ENCODE measurements at places on chromosomes 13 and 19.

DNA sequence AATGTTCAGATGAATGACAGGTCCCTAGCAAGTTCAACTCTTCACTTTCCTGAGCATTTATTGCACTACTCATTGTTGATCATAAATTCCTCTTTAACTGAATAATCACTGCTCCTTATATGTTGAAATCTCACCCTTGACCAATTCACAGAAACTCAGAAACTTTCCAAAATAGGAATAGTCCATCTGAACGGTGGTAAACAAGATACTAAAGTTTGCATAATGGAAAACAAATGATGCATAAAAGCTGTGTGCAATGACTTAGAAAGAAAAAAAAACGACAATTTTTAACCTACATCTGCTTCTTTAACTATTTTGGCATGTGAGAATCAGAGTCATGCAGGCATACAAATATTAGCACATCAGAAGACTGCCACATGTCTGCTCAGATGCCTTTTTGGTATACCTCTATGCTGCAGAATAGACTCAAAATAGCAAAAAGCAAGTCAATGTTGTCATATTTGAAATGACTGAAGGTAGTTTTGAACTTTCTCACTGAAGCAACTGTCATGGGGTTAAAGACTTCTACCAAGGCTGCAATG lies 34.8 kb downstream of the SLC10A2 start:
- DNase-seq = no peak

- DNase-seq = no peak
These were observed 1140.3 kb upstream of the SLC10A2 start for GRCh38 chr13:104206450-104207044.

DNA sequence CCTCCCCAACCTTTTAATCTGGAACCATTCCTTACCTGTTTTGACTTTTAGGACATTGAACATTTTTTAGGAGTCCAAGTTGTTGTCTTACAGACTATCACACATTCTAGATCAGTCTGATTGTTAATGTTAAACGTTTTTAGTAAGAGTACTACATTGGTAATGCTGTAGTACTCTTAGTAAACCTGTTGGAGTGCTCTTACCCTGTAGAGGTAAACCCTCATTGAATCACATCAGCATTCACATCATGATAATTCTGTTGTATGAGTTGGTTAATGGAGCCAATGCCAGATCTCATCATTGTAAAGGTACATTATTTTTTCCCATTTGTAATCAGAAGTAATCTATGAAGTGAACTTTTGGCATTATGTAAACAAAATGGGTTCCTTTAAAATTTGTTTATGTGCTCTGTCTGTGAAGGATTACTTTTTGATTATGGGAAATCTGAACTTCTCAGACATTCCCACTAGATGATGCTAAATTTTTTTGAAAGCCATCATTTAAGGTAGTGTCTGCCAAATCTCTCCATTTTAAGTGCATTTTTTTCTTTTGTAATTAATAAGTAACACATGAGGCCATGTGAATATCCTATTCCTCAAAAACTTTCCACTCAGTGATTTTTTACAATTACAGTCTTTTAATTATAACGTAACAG lies 55.2 kb downstream of the VWA8 start:
- DNase-seq = peak; percentile 36

DNA sequence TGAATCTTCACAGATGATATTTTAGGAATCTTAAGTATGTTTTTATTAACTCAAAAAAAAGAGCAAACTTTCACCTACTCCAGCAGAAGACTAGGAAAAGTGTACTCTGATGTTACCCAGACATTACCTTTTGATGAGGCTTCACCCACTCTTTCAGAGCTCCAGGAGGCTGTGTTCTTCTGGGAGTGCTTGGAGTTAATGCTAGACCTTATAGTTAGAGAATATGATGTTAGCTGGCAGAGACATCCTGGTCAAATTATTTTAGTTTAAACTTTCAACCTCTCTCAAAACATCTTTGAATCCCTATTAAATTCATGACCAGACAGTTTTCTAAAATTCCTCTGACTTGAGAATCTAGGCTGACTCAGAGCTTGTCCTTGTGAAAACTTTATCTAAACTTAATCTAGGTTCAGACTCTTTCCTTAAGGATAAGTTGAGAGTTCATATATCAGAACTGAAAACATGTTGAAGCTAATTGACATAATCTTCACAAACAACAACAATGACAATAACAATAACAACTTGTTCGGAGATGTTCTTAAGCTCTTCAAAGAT lies 82.8 kb downstream of the ITGBL1 start:
- peak; percentile 42 for DNase-seq

- peak; percentile 24 for DNase-seq
These were observed 55.6 kb downstream of the TMED1 start for GRCh38 chr19:10780368-10780767.

- no peak for DNase-seq
These were observed 23.5 kb upstream of the CCL25 start for GRCh38 chr19:8028951-8029491.

DNA sequence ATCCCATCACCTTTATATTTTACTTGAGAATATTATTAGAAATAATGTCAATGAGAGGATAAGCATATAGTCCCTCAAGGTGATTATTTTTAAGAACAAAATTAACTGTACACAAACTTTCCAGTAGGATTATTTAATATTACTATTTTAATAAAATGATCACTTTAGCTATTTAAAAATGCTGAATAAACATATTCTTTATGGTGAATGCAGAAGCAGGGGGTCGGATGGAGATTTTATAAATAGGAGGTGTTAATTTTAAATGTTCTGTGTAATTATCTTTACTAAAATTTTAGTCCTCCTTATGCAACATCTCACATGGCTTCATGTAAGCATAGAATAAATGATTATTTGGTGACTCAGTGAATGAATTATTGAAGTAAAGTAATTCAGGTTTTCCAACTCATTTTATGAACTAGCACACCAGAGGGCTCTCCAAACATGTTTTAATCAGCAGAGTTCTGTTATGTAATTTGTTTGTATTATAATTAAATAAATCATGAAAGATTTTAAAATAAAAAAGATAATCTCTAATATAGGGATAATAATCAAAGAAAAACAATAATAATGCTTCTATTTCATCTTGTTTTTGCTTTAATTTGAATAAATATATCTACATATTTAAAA lies 1635.2 kb downstream of the EFNB2 start:
- DNase-seq = no peak

GRCh38 chr13:29819143-29819542 lies 31.3 kb downstream of the UBL3 start:
- no peak for DNase-seq

GRCh38 chr19:6971366-6971765 lies 49.9 kb downstream of the MBD3L2B start:
- no peak for DNase-seq

DNA sequence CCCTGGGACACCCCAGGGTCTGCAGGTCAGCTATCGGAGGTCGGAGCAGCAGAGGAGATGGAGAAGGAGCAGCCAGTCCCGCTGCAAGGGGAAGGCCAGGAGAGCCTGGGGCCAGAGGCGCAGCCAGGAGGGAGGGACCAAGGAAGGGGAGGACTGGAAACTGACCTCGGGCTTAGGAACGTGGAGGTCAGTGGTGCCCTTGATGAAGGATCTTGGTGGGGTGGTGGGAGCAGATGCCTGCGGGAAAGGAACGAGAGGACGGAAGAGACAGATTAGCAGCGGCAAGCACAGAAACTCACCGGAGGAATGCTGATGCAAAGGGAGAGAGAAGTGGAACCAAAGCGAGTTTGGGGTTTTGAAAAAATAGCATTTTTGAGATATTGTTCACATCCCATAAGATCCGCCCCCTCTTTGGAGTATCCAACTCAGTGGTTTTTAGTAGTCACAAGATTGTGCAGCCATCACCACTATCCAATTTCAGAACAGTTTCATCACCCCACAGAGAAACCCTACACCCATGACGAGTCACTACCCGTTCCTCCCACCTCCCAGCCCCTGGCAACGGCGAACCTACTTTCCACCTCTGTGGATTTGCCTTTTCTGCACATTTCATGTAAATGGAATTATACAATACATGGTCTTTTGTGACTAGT lies 22.1 kb downstream of the PLEKHF1 start:
- peak; percentile 99 for DNase-seq

GRCh38 chr19:19531951-19532805 lies 3.5 kb downstream of the YJEFN3 start:
- peak; percentile 44 for DNase-seq

DNA sequence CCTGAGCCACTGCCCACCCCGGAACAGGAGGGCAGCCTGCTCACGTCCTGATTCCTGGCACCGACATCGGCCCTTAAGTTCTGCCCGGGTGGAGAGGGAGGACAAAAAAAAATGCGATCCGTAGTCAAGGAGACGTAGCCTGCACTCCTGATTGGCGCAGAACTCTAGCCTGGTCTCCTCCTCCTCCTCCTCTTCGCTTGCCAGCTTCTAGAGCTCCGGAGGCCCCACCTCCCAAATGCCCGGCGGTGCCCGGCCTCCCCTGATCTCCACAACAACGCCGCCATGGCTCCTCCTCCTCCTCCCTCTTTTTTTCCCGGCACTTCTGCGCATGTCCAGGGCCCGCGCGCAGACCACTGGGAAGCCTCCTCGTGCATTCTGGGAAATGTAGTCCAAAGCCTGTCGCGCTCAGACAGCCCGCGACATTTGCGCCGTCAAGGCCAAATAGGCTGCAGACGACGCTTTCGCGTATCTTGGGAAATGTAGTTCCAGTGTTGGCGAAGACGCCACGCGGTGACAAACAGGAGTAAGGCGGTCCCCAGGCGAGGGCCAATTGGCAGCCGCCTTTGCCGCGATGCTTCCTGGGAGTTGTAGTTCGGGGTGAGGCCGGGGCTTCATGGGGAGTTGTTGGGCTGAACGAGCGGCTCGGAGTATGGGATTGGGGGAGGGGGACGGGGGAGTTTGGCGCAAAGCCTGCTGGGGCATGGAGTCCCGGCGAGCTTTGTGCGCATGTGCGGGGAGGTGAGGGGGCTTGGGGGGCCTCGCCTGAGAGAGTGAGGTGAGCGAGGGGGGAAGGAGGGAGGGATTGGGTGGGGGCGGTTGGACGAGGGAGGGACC lies at the start of gene ZNF444:
ZNF444 (plus strand) TSS at position 705 of the 834 bp plus-strand sequence. CDS start 5,625 bp downstream, outside the sequence.
- DNase-seq = peak; percentile 100
